Hepatic stellate cell (primary cell): ENCODE measurements at places on chromosomes 13 and 19.

GRCh38 chr13:31722673-31723072 lies 16.7 kb upstream of the RXFP2 start:
- DNase-seq: no peak

- DNase-seq: no peak
Measured at GRCh38 chr19:39444598-39445195, 685 bp upstream of the SUPT5H start.

GRCh38 chr13:83168590-83168989 lies 713.7 kb downstream of the SLITRK1 start:
- DNase-seq: no peak

DNA sequence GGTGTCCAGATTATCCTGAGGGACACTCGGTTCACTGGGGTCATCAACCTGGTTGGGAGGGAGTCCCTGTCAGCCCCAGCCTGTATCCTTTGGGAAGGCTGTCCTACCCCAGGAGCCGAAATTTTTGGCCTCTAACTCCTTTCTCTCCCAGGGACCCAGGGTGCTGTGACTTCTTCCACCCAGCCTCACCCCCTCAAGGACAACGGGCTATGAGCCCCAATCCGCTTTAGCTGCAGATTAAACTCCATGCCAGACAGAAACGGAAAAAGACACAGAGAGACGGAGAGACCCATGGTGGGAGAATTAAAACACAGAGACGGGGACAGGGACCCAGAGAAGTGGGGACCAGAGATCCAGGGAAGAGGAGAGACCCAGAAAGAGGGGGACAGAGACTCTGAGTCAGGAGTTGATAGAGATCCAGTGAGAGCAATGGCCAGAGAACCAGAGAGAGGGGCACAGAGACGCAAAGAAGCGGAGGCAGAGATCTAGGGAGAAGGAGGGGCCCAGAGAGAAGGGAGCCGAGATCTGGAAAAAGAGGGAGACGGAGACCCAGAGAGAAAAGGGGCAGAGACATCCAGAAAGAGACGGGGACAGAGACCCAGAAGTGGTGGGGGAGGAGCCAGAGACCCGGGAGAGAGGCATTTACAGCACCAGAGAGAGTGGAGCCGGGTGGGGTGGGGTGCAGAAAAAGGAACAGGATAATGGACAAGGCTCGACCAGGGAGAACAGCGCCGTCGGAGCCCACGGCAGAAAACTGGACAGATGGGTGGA lies 703 bp downstream of the SLC17A7 start:
- DNase-seq: no peak

- no peak for DNase-seq
Measured at GRCh38 chr19:4401769-4402170, 670 bp upstream of the CHAF1A start.

DNA sequence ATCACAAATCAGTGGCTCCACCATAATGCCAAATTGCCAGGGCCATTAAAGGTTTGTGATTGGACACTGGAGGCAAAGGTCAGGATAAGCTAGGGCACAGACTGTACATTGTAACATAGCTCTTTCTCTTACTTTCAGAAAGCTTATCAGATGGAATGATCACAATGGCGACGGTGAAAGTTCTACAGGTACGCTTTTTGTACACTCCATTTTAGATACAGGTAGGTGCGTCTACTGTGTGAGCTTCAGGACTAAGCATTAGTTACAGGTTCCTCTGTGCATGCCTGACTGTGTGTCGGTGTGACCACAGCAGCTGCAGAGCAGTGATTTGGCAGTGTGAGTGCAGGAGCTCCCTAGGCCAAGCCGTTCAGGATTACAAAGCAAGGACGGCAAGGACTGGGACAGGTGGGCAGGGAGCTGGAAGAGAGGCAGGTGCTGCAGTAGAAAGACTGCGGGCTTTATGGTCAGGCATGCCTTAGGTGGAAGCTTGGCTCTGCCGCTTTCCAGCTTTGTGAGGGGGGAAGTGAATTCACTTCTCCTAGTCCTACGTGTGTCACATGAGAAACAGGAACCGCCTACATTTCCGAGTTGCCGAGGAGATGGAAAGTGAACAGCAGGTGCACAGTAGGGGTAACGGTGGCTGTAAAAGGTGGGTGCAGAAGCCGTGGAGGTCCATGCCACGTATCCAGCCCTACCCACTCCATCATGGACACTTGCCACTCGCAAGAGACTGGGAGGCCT lies 49.6 kb downstream of the MRPL57 start:
- no peak for DNase-seq

GRCh38 chr13:60261432-60262351 lies 98.0 kb upstream of the DIAPH3 start:
- no peak for DNase-seq

DNA sequence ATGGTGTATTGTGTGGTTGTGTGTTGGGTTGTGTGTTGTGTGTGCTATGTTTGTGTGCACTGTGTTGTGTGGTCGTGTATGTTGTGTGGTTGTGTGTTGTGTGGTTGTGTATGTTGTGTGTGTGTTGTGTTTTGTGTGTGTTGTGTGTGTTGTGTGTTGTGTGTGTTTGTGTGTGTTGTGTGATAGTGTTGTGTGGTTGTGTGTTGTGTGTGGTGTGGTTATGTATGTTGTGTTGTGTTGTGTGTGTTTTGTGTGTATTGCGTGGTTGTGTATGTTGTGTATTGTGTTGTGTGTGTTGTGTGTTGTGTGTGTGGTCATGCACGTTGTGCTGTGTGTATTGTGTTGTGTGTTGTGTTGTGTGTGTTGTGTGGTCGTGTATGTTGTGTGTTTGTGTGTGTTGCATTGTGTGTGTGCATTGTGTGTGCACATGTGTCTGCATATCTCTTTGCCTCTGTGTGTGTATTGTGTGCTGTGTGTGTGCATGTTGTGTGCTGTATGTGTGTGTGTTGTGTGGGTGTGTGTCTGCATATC lies 2.9 kb downstream of the C3 start:
- no peak for DNase-seq

DNA sequence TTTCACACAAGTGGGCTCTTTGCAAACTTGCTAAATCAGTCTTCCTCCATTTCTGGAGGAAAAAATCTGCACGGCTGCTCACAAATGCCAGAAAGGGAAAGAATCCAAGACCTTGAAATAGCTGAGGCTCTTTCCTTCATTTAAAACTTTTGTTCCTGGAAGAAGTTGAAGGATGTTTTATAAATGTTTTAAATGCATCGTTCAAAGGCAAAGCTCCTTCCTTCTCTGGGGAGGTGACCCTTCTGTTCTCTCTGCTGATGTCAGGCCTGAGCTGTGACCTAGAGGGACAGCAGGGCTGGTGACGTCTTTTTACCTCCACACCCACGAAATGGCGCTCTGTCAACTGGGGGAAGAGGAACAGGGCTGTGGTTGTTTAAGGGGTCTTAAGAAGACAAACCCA lies 376.4 kb upstream of the ZNF507 start:
- no peak for DNase-seq

GRCh38 chr19:5605362-5605761 lies 17.2 kb downstream of the SAFB2 start:
- DNase-seq: no peak

GRCh38 chr19:50427997-50428425 lies 4.7 kb upstream of the MYBPC2 start:
- no peak for DNase-seq

DNA sequence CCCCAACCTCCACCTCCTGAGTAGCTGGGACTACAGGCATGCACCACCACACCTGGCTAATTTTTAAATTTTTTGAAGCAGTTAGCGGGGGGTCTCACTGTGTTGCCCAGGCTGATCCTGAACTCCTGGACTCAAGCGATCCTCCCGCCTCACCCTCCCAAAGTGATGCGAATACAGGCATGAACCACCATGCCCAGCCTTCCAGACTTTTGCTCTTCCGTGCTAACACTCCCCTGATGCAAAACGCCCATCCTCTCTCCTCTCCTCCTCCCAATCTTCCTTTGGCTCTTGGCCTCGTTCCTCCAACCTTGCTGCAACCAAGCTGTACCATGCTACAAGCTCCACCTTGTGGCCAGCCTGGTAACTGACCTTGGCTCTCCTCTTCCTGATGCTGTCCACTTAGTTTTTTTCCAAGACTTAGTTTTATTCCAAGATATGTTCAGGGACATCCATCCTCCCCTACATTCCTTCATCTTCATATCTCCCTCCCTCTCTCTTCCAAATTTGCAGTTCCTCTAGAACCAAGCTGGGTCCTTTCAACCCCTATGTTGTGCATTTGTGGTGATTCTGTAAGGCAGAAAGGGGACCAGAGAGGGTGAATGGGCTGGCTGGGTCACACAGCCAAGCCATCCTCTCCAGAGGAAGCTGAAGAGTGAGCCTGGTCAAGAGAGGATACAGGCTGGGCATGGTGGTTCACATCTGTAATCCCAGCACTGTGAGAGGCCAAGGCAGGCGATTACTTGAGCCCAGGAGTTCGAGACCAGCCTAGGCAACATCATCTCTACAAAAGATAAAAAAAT lies 32.8 kb downstream of the TINCR start:
- DNase-seq: no peak

DNA sequence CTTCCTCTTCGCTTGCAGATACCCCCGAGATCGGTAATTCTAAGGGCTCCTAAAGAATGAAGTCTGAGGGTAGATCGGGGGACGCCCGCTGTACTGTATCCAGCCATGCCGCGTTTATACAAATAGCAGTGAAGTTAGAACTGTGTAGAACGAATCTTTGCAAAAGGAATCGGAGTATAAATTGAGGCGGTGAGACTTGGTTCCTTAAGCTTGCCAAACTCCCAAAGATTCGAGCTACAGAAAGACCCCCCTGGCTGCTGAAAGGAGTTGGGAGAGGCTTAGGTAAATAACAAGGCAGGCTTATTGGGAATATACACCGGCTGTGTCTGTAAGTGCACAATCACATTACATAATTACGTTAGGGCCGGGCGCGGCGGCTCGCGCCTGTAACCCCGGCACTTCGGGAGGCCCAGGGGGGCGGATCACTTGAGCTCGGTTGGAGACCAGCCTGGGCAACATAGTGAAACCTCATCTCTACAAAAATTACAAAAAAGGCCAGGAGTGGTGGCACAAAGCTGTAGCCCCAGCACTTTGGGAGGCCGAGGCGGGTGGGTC lies 12.2 kb downstream of the TMEM160 start:
- no peak for DNase-seq

GRCh38 chr19:16206046-16206605 lies 8.4 kb downstream of the AP1M1 start:
- DNase-seq: no peak

- no peak for DNase-seq
Measured at GRCh38 chr19:53190253-53190652, 2.9 kb downstream of the ZNF665 start.

DNA sequence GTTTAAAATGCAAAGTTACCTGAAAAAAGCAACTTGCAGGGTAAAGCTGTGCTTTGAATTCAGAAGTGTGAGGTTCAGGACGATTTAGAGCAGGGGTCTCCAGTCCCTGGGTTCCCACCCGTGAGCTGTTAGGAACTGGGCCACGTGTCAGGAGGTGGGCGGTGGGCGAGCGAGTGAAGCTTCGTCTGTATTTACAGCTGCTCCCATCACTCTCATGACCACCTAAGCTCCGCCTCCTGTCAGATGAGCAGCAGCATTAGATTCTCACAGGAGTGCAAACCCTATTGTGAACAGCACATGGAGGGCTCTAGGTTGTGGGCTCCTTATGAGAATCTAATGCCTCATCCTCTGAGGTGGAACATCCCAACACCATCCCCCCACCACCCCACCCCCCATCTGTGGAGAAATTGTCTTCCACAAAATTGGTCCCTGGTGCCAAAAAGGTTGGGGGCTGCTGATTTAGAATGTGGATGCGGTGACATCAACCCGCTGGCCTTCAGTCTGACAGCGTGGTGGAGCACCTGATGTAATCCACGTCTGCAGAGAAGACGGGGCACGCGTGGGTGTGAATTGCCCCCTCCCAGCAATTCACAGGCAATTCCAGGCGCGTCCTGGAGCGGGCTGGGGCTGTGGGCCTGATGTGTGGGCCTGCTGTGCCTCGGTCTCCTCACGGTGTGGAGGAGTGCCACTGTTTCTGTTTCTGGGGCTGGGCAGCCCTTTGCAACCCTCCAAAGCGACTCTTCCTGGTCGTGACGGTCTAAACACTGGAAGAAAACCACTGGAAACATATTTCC lies 214.0 kb upstream of the SOX1 start:
- no peak for DNase-seq

DNA sequence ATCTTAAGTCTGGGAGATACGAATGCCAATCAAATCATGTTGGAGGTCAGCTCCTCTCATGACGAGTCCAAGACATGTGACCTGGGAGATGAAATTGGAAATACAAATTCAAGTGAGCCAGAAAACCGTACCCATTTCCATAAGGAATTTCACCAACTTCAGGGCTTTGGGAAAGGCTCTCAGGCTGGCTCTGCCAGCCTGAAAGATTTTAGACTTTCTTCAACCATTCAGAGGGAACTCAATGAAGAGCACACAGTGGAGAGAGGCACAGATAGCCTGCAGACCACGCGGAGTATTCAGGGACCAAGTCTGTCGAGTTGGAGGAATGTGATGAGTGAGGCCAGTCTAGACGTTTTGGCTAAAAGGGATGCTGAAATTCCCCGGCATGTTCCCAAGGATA lies 204.6 kb downstream of the MTUS2 start:
- DNase-seq: no peak

GRCh38 chr19:49637821-49638738 lies 1.9 kb downstream of the RRAS start:
- DNase-seq: peak; percentile 90

GRCh38 chr13:79226250-79226649 lies 179.8 kb downstream of the RBM26 start:
- DNase-seq: no peak

- no peak for DNase-seq
Measured at GRCh38 chr13:106568299-106569003, 514 bp upstream of the ARGLU1 start.

DNA sequence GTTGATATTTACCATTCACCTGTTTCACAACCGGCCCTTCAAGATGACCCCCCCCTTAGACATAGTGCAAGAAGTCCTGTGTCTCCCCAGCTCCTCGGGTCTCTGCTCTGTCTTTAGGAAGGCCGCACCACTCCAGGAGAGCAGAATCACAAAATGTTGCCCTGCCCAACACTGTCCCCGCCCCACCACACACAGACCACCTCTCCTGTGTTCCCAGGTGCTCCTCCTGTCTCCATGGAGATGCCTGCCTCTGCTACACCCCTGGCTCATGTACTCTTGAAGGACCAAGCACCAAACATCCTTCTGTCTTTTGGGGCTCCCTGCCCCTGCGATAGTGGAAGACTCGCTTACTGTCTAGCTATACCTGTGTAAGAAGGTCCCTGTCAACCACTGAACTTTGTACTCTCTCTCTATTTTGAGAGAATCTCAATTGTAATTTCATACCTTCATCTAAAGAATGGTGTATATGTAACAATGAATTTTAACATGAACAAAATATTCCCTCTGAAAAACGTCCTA lies 9.6 kb upstream of the TNFRSF19 start:
- no peak for DNase-seq

GRCh38 chr13:111317571-111318345 lies 2.7 kb upstream of the TEX29 start:
- DNase-seq: no peak

- DNase-seq: no peak
Measured at GRCh38 chr19:19192910-19193423, 909 bp downstream of the RFXANK start.
